ENCODE measurements at places on chromosomes 5 and 9.

- DNase-seq, result no peak
These were observed 1.1 kb downstream of the CRAT start for GRCh38 chr9:129109537-129109903.

- DNase-seq, result no peak
These were observed 115.7 kb upstream of the S1PR3 start for GRCh38 chr9:88875400-88876120.

DNA sequence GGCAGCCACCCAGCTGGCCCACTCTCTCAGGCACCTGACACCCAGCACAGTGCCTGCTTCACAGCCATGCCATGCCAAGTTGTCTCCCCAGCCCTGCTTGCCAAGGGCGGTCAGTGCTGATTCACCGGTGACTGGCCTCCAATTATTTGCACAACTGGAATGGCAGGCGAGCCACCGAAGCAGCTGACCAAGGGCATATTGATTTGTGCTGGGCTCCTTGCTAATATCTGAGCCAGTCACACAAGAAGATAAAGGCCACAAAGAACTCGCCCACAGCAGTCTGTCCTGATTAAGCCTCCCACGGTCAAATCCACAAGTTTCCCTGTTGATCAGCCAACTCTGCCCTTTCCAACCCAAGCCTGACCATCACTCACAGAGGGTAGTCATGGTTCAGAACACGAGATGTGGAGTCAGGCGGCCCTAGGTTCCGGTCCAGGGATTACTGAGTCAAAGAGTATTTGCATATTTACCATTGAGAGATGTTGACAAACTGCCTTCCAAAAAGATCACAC, 6.4 kb upstream of the EEIG1 start:
- DNase-seq, result no peak

DNA sequence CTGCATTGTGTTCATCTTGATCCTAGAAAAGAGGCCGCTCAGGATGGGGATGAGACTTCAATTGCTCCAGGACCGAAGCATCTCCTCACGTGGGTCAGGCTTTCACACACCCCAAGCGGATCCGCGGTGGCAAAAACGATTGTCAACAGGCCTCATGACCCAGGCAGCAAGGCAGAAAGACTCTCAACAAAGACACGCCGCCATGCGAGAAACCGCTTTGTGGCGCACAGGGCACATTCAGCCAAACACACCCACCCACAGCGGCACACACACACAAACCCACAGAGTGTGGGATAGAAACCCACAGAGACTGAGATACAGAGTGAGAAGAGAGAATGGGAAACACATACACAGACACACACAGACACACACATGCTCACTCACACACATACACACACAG, 483.4 kb downstream of the SPATA31A7 start:
- no peak for DNase-seq

DNA sequence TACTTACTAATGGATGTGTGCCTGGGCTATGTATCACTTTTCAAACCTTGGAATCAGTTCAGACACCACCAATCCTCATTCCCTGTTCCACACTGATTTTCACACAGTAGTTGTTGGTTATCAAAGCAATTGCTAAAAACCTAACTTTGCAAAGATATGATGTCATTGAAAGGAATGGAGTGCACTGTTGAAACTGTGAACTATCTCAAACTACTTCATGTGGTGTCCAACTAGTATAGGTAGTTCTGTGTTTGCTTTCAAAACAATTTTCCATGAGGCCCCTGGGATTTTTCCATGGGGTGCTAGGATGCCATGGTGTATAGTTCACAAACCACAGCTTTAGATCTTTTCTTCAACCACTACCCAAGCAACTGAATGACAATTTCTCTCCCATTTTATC, 17.8 kb downstream of the INIP start:
- no peak for DNase-seq

DNA sequence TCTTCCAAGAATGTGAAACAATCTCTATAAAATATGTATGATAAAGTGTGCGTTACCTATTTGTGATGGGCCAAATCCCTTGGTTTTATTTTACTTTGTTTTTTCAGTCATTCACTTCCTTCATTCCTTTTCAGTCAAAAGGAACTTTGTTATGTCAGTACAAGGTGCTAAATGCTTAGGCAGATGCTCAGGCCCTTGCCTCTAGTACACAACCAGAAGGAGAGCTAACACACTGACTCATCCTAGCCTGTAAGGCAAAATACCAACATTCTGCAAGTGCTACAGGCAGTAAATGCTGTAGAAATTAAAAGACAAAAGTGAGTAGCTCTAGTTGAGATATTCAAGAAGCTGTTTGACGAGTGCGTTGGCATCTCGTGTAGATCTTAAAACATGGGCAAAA, 49.4 kb downstream of the TRPM6 start:
- no peak for DNase-seq

- DNase-seq, result no peak
These were observed 409.4 kb upstream of the PTGER4 start for GRCh38 chr5:40270274-40270845.

DNA sequence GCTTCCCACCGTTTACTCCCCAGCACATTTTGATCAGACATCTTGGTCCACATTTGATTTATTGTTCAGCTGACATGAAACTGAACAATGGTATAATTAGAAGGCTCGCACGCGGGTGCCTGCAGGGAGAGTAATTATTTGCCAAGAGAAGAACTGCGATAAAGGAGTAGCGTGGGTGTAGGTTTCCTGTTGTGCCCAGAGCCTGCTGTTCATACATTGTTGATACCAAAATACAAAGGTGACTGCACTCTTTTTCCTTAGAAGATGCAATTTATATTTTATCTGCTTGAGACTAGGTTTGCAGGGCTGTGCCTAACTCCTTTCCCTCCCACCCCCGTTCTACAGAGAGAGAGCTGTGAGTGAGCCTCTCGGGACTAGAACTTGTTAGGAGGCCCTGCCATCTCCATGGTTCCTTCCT, 241.8 kb upstream of the MSX2 start:
- DNase-seq, result no peak

DNA sequence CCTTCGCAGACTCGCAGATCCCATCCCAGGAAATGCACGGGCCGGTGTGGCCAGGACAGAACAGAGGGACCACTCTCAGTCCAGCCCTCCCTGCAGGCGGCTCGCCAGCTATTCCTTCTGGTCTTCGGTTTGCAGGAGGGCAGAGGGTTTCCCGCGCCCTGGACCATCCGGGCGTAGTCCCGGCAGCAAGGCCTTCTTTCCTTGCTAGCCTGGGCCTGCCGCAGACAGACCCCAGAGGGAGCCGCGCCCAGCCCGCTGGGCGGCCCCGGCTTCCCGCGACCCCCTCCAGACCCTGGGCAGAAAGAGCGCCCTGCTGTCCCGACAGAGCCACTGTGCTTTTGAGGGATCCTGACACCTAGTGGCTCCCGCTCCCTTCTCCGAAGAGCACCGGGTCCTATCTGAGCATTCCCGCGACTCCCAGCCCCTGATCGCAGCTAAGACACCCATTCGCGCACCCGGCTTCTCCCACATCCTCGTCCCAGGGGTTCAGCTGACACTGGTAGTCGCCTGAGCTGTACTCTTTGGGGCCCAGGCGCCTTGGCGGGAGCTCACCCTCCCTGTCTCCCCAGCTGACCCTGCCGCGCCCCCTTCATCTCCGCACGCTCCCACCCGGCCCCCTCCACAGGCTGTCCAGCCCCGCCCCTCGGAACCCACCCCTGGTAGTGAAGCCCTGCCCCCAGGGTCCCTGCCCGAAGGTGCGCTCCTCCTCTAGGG, 1.1 kb downstream of the CFAP90 start:
- no peak for DNase-seq

DNA sequence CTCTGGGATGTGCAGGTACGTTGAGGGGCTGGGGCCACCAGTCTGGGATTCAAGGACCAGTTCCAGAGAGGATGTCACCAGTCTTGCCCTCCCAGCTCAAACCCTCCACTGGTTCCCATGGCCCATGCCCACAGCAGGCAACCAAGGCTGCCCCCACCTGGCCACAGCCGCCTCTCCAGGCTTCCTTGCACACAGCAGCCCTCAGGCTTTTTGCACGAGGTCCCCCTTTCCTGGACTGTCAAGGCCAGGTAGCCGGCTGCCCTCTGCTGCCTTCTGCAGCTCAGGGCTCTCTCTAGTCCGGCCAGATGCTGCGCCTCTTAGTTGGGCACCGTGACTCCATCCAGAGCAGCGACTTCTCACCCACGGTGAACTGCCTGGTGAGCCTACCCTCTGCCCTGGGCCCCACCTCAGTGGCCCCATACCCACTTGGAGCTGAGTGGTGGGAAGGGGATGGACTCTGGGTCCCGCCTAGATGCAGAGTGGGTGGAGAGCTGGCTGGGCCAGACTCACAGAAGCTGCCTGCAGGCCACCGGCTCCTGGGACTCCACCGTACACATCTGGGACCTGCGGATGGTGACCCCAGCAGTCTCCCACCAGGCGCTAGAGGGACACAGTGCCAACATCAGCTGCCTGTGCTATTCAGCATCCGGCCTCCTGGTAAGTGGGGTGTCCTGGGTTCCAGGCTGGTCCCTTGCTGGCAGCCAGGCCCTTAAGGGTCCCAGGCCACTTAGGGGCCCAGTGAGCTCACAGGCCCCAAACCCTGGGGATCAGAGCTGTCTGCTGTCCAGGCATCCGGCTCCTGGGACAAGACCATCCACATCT, 2.9 kb downstream of the WDR38 start:
- DNase-seq, result no peak

- no peak for DNase-seq
These were observed 96.2 kb downstream of the HSPA4 start for GRCh38 chr5:133147815-133148567.

GRCh38 chr5:98095072-98095471, 678.4 kb upstream of the RGMB start:
- no peak for DNase-seq

GRCh38 chr5:122142480-122143164, 13.3 kb downstream of the ZNF474 start:
- no peak for DNase-seq

- no peak for DNase-seq
These were observed 42.9 kb downstream of the SUB1 start for GRCh38 chr5:32628049-32628844.

GRCh38 chr5:144433893-144434292, 263.2 kb downstream of the KCTD16 start:
- no peak for DNase-seq

DNA sequence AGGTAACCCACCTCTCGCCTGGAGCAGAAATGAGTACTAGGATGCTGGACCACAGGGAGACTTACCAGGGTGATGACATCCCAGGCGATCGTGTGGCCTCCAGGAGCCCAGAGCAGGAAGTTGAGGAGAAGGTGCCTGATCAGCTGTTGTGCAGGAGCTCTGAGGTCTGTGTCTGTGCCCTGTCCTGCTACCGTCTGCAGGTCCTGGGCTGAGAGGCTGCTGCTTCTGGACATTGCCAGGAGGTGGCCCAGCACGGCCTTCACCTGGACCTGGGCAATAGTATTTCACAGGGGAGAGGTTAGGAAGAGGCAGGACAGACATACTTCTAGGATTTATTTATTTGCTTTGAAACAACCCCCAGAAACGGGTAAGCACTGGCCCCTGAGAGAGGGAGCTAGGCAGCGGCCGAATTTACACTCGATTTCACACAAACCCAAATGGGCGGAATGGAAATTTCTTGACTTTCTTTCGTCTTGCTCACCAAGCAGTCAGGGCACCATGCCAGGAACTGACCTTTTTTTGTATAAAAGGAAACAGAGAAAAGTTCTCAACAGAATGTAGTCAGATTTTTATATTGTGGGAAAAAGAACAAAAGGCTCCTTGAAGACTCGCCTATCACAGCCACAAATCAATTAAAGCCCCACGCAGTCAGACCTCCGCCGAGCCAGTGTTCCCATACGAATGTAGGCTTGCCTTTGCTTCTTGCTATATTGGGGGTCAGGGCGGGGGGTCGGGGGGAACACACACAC, 210.3 kb downstream of the FANCC start:
- no peak for DNase-seq

- DNase-seq, result no peak
These were observed 129.7 kb downstream of the RAPGEF6 start for GRCh38 chr5:131505237-131505908.

DNA sequence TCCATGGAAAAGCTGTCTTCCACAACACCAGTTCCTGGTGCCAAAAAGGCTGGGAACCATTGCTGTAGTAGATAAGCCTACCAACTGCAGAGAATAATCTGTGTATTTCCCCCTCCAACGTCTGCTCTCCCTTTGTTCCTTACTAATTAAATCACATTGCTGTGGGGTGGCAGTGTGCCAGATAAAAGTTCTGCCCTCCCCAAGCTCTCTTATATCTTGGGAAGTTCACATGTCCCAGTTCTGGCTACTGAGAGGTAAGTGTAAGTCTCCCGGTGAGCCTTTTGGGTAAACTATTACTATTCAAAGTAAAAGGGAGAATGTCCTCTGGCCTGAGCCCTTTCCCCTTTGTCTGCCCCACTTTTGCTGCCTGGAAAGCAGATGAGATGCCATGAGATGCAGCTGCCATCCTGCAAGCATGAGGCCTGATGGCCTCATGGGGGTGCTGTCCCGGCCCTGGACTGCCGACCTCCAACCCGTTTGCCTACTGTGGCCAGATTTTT, 14.7 kb downstream of the ENC1 start:
- DNase-seq, result no peak

GRCh38 chr5:108801776-108802175, 54.1 kb downstream of the FER start:
- DNase-seq, result no peak

GRCh38 chr9:13841746-13842462, 472.0 kb downstream of the NFIB start:
- no peak for DNase-seq

GRCh38 chr5:142537938-142538337, 148.0 kb downstream of the FGF1 start:
- DNase-seq, result no peak

DNA sequence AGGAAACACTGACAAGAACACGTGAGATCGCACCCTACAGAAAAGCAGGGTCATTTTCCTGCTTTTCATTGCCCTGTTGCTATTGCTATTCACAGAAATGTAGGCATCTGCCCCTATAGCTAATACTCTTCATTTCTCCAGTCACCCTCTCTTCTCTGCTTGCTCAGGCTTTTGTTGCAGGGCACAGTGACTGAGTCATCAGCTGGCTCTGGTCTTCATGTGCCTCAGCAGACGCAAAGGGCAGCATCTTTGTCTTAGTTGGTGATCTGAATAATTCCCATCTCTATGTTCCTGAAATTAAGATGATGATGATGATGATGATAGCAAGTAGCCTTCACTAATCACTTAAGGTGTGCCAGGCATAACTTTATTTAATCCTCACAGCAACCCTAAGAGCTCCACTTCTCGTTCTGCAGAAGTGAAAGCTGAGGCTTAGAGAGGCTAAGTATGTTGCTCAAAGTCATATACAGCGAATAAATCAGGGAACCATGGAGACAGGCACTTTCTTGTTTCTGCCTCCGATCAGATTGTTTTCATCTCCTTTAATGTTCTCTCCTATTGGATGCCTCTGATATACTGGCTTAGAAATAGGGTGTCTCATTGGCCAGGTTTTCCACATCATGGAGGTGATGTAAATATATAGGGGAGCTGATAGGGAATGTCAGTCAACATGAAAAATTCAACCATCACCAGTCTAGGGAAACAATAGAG, 133.0 kb upstream of the STK32A start:
- DNase-seq, result no peak

DNA sequence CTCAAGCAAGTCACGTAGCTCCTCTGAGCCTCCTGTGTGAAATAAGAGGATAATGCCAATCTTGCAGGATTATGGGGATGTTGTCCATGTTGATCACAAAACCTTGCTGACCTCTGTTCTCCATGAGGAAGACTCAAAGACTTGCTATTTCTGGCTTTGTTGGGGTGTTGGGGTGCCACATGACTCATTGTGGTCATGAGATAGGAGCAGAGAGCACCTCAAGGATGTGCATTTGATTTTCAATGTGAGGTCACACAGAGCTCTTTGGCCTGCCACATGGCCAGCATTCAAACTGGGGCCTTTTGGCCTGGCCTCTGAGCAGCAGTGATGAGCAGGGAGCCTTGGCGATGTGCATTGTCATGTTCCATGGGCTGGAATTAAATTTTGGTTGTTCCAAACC, 380.3 kb downstream of the GADD45G start:
- DNase-seq, result no peak
